Activated CD4-positive, alpha-beta T cell treated with anti-CD3 and anti-CD28 coated beads for 24 hours (primary cell): ENCODE measurements at places on chromosomes 5 and 9.

DNA sequence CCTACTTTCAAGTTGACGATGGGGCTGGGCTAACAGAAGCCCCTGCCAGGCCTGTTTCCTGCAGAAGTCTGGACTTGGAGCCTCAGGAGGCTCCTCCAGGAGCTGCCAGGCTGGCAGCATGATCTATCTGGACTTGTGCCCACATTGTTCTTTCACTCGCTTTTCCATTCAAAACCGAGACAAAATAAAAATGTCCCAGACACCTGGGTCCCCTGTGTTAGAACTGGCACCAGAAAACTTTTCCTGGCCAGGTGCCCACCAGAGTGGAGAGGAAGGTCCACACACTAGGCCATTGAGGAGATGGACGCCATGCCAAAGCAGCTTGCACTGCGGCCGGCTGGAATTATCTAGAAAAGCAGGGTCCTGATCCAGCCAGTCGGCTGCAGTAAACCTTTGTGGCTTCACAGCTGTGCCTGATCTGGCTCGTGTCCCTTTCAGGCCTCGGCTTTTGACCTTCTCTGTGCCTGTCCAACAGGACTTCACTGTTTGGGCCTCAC, 78.2 kb downstream of the GCNT1 start:
- no peak for DNase-seq

GRCh38 chr9:112360047-112360804, 19.7 kb upstream of the HSDL2 start:
- no peak for DNase-seq

- no peak for DNase-seq
Measured at GRCh38 chr5:59562756-59563389, 330.7 kb downstream of the PDE4D start.

DNA sequence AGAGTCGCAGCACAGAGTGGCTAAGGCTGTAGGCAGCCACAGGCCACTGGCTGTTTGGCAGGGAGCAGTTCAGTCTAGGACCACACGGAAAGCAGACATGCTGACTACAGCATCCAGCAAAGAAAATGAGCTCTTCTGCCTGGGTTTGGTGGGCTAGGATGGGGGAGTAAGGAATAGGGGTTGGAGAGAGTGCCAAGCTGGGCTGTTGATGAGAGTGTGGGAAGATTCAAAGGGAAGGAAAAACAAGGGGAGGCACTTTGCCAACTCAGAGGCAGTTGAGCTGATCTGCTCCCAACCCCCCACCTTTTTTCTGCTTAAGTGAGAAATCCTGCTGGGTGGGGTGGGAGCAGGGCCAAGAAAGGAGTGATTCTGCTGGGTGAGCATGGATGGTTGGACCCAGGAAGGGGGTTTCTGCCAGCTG, 35.9 kb downstream of the SVEP1 start:
- no peak for DNase-seq

- no peak for DNase-seq
Measured at GRCh38 chr5:22044229-22044628, 808.9 kb downstream of the CDH12 start.

- no peak for DNase-seq
Measured at GRCh38 chr5:88657906-88658775, 224.8 kb downstream of the MEF2C start.

DNA sequence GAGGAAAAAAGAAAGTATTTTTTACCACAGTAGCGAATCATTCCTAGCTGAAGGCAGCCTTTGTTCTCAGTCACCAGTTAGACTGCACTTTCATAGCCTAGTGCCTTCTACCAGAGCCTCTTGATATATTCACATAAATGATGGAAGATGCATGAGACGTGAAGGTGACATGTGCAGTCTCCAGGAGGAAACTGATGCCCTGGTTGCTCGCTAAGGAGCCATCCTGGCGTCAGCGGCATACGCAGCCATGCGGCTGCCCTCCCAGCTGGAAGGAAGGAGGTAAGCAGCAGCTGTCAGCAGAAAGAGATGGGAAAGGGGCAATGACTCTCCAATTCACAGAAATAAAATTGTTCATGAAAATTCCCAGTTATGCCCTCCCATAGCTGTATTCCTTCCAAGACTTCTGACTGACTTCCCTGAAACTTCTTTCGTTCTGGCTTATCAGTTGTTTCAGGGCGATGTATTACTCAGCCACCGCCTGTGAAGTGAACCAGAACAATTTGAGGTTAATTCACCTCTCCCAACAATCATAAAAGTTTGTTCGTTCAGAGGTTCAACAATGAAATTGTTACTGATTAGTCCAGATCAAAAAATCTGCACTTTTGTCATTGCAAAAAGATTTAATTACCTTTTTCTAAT, 331.2 kb downstream of the NR2F1-AS1 start:
- no peak for DNase-seq

DNA sequence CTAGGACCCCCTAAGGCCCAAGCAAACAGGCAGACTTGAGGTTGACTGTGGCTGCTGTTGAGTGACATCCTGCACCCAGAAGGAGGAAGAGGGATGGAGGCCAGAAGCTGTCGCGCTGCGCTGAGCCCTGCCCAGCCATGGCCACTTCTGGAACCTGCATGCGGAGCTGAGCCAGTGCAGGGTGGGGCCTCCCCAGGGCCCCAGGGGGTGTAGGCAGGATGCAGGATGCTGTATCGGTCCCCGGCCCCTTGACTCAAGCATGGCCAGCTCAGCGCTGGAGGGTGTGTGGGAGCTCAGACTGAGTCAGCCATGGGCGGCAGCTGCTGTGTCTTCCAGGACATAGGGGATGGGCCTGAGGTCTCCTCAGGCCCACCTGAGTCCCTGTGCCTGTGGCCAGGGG, 26.9 kb downstream of the GLT6D1 start:
- no peak for DNase-seq

DNA sequence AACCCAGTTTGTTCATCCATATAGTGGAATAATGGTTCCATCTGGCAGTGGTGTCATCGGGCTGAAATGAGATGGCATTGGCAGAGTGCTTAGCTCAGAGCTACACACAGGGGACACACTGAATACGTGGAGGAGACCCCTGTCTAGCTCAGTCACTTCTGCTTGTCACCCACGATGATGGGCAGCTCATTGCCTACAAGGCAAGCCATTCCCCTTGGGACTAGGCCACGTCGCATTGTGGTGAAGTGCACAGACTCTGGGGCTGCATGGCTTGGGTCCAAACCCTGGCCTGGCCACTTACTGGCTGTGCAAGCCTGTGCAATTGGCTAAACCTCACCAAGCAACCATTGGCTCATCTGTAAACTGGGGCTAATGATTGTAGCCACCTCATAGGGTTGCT, 3.2 kb upstream of the FBP1 start:
- no peak for DNase-seq

DNA sequence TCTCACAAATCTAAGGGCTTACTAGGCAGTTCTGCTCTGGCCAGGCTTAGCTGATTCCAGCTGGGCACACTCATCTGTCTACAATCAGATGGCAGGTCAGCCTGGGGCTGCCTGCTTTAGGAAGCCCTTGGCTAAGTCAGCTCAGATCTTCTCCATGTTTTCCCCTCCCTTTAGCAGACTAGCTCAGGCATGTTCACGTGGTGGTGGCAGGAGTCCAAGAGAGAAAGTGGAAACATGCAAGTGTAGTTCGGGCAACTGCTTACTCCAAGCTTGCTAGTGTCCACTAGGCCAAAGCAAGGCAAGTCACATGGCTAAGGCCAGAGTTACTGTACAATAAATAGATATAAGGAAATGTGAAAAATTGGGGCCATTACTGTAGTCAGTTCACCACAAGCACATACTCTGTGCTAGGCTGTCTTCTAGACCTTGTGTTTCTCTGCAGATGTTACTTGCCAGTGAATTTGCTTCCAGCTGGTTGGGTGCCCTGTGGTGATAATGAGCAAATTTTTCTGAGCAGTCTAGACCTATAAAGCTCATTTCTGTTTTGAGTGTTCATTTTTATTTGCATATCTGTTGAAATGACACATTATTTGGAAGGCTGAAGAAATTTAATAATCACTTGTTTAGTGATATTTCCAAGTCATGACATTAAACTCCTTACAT, 38.3 kb downstream of the RECK start:
- DNase-seq: no peak

- no peak for DNase-seq
Measured at GRCh38 chr5:37869216-37869615, 29.4 kb upstream of the GDNF start.

DNA sequence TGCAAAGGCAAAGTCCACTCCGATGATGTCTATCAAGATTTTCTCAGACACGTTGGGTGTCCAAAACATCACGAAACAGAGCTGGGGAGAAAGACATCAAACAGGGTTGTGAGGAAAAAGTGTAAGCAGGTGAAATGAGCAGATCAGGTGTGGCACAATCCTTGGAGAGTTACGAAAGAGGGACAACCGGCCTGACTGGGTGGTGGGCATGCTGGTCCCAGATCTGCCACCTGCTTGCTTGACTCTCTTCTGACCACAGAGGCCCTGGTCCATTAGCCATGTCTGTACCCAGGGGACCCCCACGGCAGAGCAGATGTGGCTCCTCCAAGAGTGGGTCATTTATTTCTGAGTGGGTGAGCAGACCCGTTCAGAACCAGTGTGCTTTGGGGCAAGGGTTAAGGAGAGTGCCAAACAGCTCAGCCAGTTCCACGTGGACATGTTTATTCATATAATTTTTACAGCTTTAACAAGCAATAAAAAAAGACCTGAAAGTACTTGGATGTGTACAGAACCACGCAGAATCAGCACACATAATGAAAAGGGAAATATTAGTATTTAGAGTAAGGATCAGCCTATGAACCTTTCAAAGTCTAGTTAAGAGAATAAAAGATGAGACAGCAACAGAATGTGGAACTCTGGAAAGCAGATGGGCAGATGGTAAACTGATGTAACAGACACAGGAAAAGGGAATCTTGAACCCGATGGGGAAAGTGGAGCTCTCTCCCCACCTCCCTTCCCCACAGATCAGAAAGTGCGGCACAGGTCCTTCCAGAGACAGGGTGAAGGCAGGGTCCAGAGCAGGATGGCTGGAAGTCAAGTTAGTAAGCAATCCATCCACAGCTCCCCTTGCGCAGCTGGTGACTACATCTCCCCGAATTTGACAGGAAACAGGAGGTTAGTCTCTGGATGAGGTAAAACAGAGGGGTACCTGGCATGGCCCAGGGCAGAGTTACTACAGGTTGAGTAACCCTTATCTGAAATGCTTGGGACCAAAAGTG, 52.5 kb downstream of the OTULIN start:
- DNase-seq: no peak

DNA sequence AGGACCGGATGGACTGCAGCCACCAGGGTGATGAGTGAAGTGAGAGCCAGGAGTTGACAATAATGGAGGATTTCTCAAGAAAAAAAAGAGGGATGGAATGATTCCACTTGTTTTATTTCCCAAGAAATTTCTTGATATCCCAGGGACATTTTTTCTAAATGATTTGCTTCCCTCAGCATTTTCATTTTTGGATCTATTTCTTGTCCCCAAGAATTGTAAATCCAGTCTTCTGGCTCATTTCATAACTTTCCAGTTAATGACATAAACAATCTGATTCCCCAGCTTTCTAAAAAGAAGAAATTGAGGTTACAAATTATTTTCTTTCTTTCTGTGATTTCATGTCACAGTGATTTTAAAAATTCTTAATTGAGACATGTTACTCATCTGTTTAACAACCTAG, 446.5 kb downstream of the PRR16 start:
- DNase-seq: no peak

DNA sequence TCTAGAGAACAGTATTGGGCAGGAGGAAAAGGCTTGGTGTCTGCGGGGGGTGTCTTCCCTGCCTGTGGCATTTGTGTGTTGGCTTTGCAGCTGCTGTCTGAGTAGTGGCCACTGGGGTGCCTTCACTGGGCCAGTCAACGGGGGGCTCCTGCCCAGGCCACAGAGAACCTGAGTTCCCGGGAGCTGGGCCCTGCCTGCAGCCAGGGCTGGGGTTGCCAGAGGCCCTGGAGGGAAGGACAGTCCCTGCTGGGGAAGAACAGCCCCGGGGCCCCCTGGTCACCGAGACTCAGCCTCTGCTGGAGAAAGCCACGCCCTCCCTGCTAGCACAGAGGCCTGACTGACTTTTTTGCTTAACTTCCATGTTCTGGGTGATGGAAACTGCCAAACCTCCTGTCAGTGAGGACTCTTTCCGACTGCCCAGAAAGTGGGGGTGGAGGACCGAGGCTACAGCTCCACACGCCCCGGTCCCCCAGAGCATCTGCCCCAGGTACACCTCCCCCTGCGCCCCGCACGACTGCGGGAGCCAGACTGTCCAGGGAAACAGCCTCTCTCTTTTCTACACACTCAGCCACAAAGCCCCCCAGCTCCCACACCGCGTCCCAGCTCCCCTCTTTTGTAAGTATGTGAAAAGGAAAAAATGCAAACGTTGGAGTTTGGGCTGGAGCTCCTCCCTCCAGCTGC, 133.4 kb downstream of the DAB2IP start:
- no peak for DNase-seq

GRCh38 chr5:25850581-25850980, 1187.8 kb downstream of the CDH9 start:
- DNase-seq: no peak

DNA sequence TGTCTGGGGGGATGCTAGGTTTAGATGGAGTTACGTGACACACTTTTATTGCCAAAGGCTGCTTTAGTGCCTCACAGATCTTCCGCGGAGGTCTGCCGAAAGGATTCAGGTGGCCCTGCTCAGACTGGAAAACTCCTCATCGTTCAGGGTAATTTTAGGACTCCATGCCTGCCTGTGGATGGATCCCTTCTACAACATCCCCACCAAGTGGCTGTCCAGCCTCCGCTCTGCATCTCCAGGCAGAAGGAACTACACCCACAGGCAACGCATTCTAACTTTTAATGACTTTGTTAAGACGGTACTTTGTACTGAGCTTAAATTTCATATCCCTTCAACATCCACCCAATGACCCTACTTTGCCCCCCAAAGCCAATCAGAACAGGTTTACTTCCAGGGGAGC, 29.4 kb downstream of the ATPSCKMT start:
- no peak for DNase-seq

- DNase-seq: no peak
Measured at GRCh38 chr5:141681695-141682641, at the start of gene ARAP3. TSS of gene ARAP3 (minus strand) at chr5:141682230. CDS start at chr5:141680486, 1,744 bp downstream.

- no peak for DNase-seq
Measured at GRCh38 chr9:24624481-24624880, 78.8 kb upstream of the IZUMO3 start.

- DNase-seq: no peak
Measured at GRCh38 chr5:132054031-132054696, 6.3 kb upstream of the IL3 start.

GRCh38 chr9:80615964-80616363, 1044.2 kb downstream of the TLE4 start:
- no peak for DNase-seq

GRCh38 chr9:93963969-93964368, 8.8 kb upstream of the BARX1 start:
- no peak for DNase-seq

- no peak for DNase-seq
Measured at GRCh38 chr5:168743617-168744016, 164.4 kb upstream of the PANK3 start.
